ENCODE measurements at places on chromosomes 2 and 18.

- no peak for DNase-seq
Measured at GRCh38 chr2:222774941-222775340, 85.9 kb upstream of the ACSL3 start.

DNA sequence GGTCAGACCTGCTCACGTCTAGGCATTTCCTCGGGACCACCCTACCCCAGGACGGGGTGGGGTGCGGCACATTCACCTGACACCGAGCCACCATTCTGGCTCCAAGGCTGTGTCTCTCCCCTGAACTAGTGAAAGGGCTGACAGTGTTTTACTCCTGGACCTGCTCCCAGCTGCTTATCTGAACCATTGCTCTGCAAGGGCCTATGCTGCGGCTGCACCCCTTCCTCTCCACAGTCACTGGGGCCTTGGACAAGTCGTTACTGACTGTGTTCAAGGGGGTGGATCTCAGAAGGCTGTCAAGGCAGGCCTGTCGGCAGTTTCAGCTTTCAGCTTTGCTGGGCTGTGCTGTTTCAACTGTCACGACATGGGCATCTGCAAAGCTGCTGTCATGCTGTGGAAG is 11.7 kb downstream of the CREG2 start:
- no peak for DNase-seq

DNA sequence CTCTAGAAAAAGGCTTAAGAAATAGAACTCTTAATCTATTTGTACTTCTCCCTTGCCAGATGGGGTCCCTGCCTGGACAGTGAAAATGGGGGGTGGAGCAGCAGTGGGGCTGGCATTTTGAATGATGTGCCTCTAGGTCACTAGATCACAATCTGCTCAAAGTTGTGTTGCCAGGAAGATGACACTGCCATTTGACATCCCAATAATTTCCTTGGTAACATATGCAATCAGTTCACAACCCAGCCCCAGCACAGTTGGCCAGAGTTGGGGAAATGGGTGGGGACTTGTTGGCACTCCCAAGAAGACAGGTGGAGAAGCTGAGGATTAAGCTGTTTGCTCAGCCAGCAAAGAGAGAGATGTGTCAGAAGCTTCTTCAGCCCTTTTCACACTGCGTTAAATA is 558.3 kb upstream of the KLHL29 start:
- DNase-seq, result no peak

DNA sequence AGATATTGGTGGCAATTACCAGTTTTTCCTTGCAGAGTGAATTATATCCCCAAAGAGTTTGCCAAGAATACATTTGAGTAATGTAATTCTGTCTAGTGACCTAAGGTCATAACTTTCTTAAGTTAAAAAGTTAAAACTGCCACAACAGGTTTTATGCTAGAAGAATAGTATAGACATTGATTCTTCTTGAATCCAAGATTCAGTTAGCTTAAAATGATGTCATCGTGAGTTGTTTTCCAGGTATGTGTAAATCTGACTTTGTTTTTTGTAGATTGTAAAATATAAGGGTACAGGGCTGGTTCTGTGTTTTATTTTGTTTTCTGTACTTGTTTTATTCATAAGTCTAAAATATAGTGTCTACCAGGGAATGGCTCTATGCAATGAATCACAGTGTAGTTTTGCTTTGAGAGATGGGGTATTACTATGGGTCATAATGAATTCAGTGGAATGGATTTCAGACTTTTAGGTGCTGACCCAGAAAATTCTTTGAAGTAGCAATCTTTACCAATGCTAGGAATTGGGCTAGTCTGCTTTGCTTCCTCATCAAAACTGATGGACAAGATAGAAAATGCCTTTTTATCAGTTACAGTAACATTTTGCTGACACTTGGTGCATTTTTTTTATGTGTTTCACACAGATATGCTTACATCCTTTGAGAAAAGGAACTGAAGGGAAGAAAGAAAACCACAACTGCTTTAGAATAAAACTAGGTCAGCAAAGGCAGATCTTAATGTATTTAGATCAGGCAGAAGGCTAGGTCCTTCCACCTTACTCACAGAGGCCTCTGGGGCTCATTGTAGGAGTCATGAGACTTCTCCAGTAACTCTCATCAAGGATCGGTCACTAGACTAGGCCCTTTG is 20.8 kb upstream of the MGAT5 start:
- no peak for DNase-seq

- DNase-seq, result no peak
Measured at GRCh38 chr2:127066942-127067341, 40.0 kb downstream of the BIN1 start.

DNA sequence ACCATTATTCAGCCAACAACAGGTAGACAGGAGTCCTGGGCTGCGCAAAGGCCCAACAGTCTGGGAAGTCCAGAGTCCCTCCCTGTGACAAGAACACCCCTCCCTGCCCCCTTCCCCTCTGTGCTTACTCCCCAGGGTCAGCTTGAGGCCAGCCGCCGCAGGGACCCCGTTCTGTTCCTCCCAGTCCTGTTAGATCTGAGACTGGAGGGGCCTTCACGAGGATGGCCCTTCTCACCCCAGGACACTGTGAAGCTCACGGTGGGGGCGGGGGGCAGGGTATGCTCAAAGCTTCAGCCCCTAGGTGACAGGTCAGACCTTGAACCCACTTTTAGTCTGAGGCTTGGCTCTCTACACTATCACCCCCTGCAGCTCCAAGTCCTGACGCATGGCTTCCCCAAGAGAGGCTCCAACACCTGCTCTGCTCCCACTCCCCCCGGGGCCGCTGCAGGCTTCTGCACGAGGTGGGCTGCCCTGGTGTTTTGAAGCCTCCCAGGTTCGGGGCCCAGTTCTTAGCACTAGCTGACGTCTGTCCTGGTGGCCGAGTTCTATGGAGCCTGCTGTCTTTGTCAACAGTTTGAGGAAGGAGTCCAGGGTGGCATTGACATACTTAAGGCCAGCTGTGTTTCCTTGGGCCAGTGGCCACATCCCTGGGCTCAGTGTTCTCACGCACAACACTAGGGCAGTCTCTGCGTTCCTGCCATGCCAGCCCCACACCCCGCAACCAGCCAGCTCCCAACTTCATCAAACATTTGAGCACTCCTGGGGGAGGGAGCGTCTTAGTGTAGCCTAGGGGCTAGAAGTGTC is 37.2 kb upstream of the HPCAL1 start:
- DNase-seq, result no peak

GRCh38 chr2:235868224-235868623 is 300.0 kb downstream of the GBX2 start:
- DNase-seq, result no peak

- no peak for DNase-seq
Measured at GRCh38 chr18:79497638-79498081, 101.9 kb downstream of the NFATC1 start.

DNA sequence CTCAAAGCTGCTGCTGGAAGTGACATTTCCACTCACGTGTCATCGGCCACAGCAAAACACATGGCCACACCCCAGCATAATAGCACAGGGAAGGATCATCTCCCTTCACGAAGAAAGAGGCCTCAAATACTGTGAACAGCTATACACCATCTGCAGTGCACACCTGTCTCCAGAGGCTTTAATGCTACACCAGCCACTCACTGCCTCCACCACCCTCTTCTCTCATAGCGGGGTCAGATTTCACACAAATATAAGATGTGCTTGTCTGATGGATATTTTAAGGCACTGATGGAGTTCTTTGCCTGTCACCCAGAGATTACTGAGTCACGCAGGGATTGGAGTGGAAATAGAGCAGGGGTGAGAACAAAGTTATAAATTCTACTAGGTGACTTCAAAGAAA is 374.0 kb downstream of the ZNF516 start:
- no peak for DNase-seq

GRCh38 chr2:148619560-148620195 is 24.9 kb upstream of the EPC2 start:
- no peak for DNase-seq

DNA sequence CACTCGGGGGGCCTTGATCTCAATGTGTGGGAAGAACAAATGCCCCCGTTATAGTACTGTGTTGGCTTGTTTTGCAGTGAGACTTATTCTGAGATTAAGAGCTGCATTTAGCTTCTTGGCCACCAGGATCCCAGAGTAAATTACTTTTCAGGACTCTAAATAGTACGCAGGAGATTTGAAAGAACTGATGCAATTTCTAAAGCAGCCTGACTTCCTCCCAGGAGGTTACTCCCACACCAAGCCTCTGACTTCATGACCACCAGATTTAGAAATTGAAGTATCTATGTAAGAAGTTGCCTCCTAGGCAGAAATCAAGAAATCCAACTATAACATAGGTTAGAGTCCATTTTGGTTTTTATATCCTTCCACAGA is 67.0 kb downstream of the FEZ2 start:
- DNase-seq, result no peak

- peak; percentile 90 for DNase-seq
Measured at GRCh38 chr2:190791347-190791975, 89.2 kb upstream of the GLS start.

DNA sequence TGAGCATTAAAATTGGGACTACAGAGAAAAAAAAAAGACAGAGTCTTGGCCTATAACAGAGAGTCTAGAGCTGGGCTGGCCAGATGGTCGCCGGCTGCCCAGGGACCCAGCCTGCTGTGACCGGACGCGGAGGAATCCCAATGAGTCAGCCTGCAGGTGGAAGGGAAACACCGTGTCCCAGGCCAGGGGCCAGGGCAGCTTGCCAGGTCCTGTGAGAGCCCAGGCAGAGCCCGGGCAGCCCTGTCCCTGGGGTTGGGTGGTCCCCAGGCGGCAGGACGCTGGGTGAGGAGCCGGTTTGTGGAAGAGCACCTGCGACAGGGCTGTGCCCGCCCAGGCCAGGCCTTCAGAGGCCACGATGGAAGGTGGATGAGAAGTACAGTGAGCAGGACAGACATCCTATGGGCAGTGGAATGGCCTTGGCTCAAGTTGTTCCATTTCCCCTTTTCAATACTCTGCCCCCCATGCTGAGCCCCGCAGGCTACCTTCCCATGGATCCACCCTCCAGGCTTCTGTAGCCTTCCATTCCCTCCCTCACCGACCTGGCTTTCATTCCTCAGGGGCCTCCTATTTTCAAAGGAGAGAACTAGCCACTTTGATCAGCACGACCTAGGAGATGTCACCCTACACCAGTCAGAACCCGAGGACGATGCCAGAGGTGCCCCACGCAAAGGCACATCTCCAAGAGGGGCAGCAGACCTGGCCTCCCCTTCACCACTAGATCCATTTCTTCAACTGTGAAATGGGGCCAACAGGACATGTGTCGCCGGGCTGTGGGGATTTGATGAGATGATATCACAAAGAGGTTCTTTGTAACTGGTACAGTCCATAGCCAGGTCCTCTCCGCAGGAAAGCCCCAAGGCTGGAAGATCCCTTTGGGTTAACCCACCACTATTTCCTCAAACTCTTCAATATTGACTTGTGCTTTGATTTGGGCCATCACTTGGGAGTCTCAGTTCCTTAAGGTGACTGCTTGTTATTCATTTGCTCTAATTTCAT is 87.5 kb downstream of the POLR1A start:
- peak; percentile 82 for DNase-seq

DNA sequence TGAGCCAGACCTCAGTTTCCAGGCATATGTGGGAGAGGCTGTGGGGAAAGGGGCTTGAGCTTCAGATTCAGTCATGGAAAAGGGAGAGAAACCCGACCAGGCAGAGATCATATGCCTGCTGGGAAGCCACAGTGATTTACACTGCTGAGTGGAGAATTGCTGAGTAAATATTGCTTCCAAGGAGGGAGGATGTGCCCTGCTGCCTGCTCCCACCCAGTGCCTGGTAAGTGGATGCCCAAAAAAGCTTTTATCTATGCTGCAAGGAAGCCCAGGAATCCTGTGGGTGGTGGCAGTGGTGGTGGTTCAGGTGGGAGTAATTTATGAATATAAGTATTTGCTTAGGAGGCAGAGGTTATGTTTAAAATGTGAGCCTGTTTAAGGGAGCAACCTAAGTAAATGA is 39.5 kb downstream of the INO80C start:
- DNase-seq, result no peak

- DNase-seq, result no peak
Measured at GRCh38 chr2:217468042-217468830, 534.6 kb downstream of the TNS1 start.

- no peak for DNase-seq
Measured at GRCh38 chr2:27925766-27926472, 35.4 kb downstream of the BABAM2 start.

- DNase-seq, result peak; percentile 35
Measured at GRCh38 chr18:62325806-62326645, 916 bp downstream of the TNFRSF11A start.

DNA sequence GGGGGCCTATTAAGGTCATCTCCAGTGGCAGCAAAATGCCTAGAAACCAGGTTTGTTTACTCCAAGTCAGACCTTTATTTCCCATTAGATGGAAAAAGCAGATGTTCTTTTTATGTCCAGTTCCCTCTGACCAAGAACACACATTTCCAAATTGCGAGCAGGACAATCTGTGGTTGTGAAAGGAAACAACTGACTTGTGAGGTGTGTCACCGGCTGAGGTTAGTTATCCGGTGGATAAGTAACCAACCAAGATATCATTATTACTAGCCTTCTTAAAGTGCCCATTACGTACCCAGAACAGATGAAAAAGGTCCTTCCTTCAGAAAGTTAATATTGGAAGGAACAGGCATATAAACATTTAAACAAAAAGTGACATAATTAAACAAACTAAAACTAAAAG is 112.9 kb downstream of the THADA start:
- no peak for DNase-seq

DNA sequence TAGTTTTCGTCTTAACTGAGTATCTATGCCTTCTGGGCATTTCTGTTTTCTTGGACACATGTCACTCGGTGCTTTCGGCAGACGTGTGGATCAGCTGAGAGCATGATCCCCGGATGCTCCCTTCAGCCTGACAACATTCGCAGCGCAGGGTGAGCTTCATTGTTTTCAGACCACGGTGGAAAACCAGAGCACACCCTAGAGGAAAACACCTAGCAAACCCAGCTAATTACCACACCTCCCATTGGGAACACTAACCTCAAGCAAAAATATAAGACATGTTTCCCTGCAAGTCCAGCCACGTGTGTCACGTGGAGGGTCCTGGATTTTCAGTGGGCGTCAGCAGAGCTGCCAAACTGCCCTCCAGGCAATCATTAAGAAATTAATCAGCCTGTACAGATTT is 31.0 kb downstream of the ANKRD29 start:
- DNase-seq, result no peak

DNA sequence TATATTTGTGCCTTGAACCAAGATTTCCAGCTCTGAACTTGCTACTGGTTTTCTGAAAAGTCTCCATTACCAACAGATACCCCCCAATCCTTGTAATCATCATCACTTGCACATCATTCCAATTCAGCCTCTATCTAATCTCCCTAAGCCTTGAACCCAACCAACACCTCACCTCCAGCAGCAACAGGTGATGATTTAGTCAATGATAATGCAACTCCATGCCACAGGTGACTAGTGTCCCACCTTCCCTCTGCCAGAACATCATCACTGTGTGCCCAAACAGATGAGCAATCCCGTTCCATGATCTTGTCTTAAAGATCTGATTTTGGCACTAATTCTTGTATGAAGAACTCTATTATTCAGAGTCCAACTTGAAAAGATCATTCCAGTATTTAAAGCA is 67.5 kb downstream of the TIMM21 start:
- no peak for DNase-seq

DNA sequence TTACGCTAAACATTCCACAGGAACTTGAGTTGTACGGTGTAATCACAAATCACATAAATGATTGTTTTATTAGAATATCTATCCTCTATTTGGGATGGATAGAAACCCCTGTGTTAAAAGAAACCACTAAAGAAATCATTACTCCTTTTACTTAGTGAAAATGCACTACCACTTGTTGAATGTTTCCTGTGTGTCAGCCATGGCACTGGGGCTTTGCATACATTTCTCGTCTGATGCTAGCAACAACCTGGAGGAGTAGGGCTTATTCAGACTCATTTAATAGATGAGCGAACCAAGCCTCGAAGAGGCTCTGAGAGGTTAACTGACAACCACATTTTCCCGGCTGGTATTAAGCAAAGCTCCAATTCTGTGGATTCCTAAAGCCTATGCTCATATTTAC is 60.5 kb upstream of the PELI1 start:
- no peak for DNase-seq

Measured in lung microvascular endothelial cell (primary cell).